Astrocyte of the hippocampus (primary cell): ENCODE measurements at places on chromosomes 1 and 21.

GRCh38 chr1:87024936-87025540, 110.6 kb downstream of the HS2ST1 start:
- peak; percentile 49 for DNase-seq

DNA sequence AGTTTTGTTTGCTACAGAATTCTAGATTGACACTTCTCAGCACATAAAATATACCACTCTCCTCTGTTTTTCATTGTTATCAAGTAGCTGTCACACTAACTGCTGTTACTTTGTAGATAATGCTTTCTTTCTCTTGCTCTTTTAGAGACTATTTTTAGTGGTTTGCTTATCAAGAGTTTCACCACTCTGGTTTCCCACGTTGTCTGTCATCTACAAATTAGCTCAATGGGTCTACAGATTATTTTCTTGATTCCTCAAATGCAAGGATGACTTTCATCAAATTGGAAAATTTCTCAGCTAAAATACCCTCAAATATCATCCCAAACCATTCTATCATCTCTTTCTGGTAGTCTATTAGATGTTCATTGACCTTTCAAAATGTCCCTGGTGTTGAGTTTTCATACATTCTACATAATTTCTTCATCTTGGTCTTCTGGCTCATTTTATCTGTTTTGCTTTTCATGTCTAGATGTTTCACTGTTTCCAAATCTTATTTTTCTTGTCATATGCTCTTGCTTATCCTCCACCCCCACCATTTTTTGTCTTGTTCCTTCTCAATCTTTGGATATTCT, 122.5 kb downstream of the TRIM33 start:
- no peak for DNase-seq

DNA sequence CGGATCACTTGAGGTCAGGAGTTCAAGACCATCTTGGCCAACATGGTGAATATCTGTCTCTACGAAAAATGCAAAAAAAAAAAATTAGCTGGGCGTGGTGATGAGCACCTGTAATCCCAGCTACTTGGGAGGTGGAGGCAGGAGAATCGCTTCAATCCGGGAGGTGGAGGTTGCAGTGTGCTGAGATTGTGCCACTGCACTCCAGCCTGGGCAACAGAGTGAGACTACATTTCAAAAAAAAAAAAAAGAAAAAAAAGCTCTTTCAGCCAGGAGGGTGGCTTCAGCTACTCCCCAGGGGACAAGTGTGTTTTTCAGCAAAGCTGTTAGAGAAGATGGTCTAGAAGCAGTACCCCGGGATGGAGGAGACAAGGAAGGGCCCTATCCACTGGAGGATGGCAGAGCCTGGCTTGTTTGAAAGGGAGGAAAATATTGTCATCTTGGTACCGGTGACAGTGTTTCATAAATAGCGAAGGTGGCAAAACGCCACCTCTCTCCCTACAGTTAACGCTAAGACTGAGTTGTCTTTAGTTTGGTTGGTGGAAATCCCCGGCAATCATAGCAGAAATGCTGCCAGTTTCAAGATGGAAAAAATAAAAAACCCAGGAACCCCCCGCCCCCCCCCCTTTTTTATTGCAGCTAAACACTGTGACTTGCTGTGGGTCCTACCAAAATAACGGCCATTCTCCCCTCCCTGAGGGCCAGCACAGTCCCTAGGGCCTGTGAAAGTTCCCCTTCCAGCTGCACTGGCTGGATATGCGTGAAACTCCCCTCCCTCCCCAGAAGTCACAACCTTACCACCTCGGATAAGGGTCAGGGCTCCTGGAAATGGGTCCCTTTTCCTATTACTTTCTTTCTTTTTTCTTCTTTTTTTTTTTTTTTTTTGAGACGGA, 3.5 kb downstream of the PIK3CD start:
- no peak for DNase-seq

DNA sequence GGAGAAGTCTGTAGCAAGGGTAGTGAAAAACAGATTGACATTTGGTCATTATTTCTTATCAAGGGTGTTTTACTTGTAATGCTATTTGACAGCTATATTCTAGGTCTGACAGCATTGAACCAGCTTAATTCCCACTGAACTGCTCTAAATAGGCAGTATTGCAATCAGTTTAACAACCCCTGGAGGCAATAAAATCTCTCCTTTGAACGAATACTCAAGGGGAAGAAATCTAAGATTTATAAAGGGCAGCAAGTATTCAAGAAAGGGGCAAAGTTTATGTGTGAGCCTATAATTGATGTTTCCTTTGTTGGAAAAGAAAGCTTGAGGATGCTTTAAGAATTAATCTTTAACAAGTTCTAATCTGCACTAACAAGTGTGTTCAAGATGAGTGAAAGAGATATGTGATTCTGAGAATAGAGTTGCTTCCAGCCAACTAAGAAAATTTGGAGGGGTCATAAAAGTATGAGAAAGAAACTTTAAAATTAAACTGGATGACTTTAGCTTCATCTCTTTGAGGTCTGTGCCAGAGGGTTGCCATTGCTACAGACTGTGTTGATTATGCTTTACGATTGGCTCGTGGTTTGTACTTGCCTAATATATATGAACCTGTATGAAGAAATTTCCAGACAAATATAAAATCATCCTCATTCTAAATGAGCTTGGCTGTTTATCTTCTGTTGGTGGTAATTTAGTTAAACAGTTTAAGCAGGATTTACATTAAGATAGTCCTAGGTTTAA, 72.5 kb downstream of the ZNF326 start:
- DNase-seq: no peak

GRCh38 chr1:1797731-1798341, 19.6 kb upstream of the NADK start:
- DNase-seq: no peak

GRCh38 chr1:246178717-246179311, 328.3 kb downstream of the SMYD3 start:
- DNase-seq: no peak

- DNase-seq: no peak
Observed at GRCh38 chr1:205792481-205792881, 17.2 kb upstream of the RAB29 start.

- no peak for DNase-seq
Observed at GRCh38 chr1:224882264-224882663, 47.2 kb upstream of the DNAH14 start.

DNA sequence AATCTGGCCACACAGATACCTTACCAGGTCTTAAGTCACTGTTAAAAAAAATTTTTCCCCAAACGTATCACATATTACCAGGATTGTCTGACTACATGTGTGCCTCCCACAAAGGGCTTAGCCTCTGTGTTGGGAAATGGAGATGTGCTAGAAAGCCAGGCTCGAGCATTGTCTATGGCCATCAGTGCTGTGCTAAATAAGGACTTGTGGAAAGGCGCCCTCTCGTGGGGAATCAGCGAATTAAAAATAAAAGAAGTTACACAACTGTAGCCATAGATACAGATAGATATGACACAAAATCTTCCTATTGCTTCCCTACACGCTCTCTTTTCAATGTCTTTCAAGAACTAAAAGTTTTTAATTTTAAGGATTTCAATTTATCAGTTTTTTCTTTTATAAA, 47.5 kb upstream of the CRNN start:
- peak; percentile 38 for DNase-seq

DNA sequence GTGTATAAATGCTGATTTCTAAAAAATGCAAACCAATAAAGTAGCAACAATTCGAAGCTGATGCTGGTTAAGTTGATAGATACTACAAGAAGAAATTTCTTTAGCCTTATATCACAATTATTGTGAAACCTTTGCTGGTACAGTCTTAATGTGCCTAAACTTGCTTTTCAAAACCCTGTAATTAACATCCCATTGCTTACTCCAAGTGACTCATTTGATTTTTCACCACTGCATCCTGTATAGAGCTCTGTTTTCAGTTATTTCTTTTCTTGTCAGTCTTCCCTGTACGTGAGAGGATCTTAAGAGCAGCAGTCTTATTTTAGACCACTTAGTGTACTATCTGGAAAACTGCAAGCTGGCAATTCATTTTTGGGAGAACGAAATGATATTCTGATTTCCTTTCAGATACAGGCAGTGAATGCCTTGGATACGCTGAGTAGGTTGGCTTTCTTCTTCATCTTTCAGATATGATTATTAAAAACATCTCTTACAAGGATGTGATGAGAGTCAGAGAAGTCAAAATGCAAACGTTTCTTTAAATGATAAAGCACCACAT, 210.3 kb downstream of the KCTD3 start:
- DNase-seq: peak; percentile 8

DNA sequence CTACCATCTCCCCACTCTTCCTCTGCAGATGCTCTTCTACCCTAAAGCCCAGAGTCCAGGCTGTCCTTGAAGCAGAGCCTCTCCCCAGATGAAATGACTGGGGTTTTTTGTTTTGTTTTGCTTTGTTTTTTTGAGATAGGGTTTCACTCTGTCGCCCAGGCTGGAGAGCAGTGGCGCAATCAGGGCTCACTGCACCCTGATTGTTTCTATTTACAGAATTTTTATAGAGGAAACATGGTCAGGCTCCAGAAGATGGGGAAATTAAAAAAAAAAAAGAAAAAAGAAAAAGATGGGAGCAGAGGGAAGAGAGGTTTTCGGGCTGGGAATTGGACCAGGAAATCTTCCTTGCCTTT, 43.7 kb upstream of the ZNF281 start:
- DNase-seq: no peak

- no peak for DNase-seq
Observed at GRCh38 chr1:70941563-70941962, 106.1 kb downstream of the PTGER3 start.

DNA sequence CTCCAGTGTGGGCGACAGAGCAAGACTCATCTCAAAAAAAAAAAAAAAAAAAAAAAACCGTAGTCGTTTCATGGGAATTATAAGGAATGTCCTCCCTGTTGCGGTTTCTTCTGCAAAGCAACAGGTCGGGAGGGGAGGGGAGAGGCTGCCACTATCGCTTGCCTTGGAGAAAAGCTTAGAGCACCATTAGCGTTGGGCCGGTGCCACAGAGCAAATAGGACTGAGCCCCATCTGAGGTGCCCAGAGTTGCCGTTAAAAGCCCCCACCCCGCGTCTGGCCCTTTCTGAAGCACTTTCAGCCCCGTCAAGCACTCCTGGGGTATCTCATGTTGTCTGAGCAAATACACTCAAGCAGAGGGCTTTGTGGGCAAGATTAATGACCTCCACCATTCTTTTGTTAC, 2.2 kb downstream of the RIPPLY3 start:
- DNase-seq: no peak

GRCh38 chr1:22778862-22779520, 68.4 kb downstream of the EPHB2 start:
- peak; percentile 72 for DNase-seq

DNA sequence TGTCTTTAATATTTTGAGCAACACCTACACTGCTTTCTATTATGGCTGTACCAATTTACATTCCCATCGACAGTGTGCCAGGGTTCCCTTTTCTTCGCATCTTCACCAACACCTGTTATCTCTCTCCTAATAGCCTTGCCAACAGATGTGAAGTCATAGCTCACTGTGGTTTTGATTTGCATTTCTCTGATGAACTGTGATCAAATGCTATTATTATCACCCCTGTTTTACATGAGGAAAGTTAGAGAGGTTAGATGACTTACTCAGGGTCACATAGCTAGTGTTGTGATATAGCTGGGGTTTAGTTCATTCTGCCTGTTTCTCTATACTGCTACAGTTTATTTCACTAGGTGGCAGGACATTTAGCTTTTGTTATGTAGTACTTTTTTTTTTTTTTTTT, 204.1 kb downstream of the FMN2 start:
- no peak for DNase-seq

- DNase-seq: no peak
Observed at GRCh38 chr1:196366817-196367495, 241.3 kb downstream of the KCNT2 start.

GRCh38 chr1:208892147-208892546, 648.0 kb upstream of the PLXNA2 start:
- DNase-seq: no peak

DNA sequence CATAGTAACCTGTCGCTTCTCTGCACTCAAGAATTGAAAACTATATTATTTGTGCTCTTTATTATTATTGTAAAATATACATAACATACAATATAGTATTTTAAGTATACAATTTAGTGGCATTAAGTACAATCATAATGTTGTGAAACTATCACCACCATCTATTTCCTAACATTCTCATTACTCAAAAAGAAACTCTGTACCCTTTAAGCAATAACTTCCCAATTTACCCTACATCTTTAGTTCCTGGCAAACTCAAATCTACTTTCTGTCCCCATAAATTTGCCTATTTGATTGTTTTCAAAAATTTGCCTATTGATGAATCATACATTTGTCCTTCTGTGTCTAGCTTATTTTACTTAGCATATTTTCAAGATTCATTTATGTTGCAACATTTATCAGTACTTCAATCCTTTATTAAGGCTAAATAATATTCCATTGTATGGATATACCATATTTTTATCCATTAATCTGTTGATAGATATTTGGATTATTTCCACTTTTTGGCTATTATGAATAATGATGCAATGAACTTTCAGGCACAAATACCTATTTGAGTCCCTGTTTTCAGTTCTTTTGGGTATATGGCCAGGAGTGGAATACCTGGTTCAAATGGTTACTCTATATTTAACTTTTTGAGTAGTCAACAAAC, 99.6 kb upstream of the DMRTA2 start:
- no peak for DNase-seq

GRCh38 chr1:208988811-208989222, 594.7 kb upstream of the CAMK1G start:
- peak; percentile 67 for DNase-seq

DNA sequence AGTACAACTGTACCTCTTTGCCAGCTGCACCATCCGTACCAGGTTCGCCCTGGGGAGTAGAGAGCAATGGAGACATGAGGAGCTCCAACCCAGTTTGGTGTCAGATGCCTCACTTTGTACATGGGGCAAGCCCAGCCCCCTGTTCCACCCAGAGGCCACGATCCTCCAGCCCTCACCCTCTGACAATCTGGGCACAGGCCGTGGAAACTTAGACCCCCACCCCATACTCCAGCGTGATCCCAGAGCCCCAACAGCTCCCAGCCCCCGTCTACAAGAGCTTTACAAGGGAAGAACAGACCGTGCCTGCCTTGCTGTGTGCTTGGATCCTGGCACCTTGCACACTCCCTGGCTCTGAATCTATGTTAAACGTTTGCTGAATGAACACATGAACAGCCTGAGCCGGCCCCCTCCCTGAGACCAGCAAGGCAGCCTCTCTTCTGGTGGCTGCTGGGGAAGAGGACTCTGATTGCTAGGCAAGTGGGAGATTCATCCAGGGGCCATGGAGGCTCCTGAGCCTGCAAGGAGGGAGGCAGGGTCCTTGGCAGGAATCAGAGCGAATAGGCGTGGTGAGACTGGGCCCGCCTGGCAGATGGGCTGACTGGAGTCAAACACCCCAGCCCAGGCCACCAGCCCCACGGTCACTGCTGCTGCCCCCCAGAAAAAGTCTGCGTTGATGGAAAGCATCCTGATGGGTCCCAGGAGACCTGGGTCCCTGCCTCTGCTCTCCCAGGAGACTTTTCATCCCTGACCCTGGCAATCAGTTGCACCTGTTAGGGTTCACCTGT, 12.5 kb upstream of the PEF1 start:
- no peak for DNase-seq

GRCh38 chr1:21894034-21894881, 42.9 kb downstream of the HSPG2 start:
- no peak for DNase-seq

- no peak for DNase-seq
Observed at GRCh38 chr1:188941986-188942385, 1535.7 kb downstream of the BRINP3 start.
